Activated CD8-positive, alpha-beta memory T cell treated with anti-CD3 and anti-CD28 coated beads, Interleukin-2, amount 50 U/mL, for 4 hours (primary cell): ENCODE measurements at places on chromosomes 1 and 21.
A peak's percentile ranks its signal among the peaks of the same experiment; 100 is the strongest.

- DNase-seq: no peak
Observed at GRCh38 chr1:12376236-12377045, 146.6 kb downstream of the VPS13D start.

GRCh38 chr1:39086386-39086785 lies 60.2 kb downstream of the NDUFS5 start:
- DNase-seq: no peak

DNA sequence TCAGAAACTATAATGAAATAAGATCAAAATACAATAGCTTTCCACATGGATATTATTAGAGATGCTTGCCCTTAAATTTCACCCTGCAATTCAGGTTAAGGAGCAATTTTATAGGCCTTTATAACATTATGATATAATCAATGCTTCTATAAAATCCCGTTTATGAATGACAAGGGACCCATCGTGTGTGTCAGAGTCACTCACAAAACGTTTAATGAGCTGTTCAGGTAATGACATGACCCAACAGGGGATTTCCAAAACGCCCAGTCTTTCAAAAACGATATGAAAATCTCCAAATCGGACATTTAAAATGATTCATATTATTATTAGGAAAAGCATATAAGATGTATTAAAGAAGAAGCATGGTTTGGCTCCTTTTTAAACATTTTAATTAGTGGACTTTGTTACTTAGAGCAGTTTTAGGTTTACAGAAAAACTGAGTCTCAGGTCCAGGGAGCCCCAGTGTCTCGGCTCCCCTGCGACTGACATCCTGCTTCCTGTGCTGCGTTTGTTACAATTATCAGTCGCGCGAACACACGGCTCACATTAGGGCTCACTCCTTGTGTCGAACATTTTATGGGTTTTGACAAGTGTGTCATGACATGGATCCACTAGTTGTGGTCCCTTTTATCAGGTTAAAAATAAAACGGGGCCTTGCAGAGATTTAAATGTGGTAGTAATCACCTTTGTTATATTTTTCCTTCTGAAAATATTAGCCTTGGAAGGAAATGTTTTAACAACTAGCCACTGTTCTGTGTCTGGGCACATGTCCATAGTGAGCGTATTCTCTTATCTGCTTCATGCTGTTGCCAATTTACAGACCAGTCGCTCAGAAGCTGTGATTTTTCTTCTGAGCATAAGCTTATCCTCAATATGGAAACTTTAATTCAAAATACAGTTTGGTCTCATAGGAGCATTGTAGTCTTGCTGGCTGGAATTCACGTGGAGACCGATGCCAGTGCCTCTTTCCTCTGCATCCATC lies 52.0 kb upstream of the POFUT2 start:
- DNase-seq: no peak

DNA sequence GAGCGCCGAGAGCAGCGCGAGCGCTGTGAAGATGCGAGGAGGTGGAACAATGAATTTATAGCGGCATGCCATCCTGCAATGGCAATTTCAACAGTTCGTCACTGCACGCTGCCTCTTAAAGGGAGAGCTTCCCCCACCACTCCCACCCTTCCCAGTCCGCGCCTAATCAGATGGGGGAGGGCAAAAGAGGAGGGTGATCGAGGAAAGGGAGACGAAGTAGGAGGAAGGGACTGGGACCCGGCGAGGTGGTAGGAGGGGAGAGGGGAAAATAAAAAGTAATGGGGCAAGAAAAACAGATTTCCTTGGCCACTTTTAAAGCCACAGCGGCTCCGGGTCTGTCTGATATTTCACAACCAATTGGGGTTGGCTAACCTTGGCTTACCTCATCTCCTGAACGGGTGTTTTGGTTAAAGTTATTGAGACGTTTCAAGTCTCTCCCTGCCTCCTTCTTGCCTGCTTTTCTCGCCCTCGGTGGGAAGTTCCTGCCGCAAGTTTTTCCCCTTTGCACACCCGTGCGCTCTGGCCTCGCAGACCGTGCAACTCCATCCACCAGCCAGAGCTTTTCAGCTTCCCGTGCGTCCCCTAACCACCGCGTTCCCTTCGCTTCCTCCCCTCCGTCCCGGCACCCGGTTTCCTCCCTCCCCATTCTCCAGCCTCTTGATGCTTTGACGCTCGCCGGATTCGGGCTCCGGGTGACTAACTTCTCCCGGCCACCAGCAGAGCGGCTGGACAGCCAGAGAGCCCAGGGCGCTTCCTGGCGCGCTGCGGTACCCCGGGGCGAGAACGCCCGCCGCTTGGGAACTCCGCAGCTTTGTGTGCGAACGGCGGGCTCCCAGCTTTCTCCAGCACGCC lies at the start of gene ADAMTS5:
ADAMTS5 (minus strand) TSS at position 27 of the 852 bp plus-strand sequence. CDS start 697 bp downstream, outside the sequence.
- no peak for DNase-seq

- no peak for DNase-seq
Observed at GRCh38 chr1:26015358-26015757, 6.2 kb upstream of the EXTL1 start.

DNA sequence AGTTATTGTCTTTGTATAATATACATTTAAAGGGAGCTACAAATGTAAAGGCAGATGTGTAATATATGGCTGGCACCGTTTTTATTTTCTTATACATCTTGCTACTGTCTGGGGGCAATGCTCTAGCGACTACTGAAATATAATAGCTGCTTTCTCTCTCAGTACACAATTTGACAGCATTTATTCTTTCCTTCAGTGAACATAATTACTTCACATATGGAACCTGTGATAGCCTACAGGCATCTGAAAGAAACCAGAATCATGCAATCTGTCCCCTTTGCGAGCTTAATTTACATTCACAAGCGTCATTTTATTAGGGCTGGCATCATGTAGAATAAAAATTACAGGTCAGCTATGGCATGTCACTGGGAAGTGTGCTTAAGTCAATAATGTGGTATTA lies 557.5 kb upstream of the PTBP2 start:
- DNase-seq: no peak

- DNase-seq: peak; percentile 36
Observed at GRCh38 chr1:47175227-47175934, 14.5 kb downstream of the PDZK1IP1 start.

- DNase-seq: no peak
Observed at GRCh38 chr1:212007886-212008285, 27.5 kb downstream of the INTS7 start.

DNA sequence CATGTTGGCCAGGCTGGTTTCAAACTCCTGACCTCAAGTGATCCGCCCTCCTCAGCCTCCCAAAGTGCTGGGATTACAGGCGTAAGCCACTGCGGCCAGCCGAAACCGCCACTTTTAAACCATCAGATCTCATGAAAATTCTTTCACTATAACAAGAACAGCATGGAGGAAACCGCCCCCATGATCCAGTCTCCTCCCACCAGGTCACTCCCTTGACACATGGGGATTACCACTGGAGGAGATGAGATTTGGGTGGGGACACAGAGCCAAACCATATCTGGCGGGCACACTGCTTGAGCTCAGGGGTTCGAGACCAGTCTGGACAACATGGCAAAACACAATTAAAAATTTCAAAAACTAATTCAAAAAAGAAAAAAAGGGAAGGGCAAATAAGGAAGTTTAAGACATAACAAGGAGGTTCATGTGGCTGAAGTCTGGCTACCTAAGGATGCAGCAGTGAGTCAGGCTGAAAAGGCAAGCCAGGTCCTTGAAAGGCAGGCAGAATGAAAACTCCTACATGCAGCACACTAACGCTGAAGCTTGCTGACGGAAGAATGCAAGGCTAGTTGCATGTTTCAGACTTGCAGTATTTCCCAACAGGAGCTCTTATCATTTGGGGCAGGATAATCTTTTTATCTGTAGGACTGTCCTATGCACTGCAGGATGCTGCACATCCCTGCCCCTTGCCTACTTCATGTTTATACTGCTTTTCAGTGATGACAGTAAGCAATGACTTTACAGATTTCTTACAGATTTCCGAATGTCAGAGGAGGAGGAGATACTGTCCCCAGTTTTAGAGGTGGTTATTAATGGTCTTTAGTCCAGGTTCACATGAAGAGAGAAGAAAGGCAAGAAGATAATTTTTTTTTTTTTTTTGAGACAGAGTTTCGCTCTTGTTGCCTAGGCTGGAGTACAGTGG lies 49.3 kb downstream of the FBXO42 start:
- no peak for DNase-seq

GRCh38 chr1:15835205-15835740 lies 12.2 kb upstream of the SPEN start:
- DNase-seq: peak; percentile 43

DNA sequence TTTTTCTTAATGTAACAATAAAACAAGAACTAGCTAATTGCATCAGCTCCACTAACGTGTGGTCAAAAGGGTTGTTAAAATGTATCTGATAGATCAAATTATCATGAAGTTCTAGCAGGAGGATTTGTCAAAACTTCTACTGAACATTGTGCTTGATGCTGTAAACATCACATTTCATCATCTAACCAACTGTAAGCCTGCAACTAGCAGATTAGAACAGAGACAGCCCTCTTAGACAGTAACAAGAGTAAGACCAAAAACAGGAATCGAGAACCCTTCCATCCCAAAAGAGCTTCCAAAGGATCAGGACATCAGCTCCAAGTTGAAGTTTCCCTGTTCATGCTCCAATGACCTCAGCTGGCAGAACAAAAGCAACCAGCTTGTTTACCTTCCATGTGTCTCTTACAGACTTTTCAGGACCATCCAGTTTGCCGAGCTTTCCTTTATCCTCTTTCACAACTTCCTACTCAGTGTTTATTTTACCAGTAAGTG lies 44.6 kb downstream of the NIBAN1 start:
- no peak for DNase-seq

- DNase-seq: no peak
Observed at GRCh38 chr1:56788102-56788501, 31.1 kb downstream of the FYB2 start.

DNA sequence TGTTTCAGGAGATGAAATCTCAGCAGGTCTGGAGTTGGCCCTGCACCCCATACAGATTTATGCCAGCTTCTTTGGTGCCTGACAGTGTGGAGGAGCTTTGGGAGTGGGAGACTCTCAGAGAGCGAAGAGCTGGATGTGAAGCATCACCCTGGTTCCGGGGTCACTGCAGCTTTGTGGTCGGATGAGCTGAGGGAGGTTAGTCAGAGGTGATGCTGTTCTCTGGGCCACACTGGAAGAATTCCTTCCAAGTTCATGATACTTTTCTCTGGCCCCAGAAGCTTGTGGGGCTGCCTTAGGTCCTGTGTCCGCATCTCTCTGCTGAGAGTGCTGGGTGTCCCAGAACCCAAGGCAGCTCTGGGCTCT lies 467.8 kb downstream of the CAMTA1 start:
- DNase-seq: no peak

- no peak for DNase-seq
Observed at GRCh38 chr1:240385985-240386978, 225.7 kb downstream of the GREM2 start.

GRCh38 chr1:214165850-214166374 lies 115.0 kb upstream of the SMYD2 start:
- DNase-seq: no peak

- DNase-seq: no peak
Observed at GRCh38 chr1:154536570-154536969, 21.9 kb downstream of the UBE2Q1 start.

- DNase-seq: no peak
Observed at GRCh38 chr21:40471103-40471502, 375.9 kb downstream of the DSCAM start.

DNA sequence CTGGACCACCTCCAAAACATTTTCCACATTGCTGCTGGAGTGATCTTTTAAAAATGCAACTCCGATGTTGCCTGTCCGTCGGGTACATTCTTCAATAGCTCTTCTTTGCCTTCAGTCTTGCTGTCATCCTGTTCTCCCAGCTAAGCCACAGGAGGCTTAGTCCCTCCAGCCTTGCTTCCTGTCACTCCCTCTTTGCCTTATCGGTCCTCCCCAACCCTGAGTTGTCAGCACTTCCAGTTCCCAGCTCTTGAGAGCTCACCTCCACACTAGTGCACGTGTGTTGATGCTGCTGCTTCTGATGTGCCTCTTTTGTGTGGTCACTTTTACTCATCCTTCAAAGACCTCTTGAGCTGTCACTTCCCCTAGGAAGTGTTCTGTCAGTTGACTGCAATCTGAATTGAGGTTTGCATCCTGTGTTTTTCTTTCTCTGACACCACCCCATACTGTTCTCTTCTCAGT lies 15.3 kb downstream of the UCK2 start:
- DNase-seq: no peak

DNA sequence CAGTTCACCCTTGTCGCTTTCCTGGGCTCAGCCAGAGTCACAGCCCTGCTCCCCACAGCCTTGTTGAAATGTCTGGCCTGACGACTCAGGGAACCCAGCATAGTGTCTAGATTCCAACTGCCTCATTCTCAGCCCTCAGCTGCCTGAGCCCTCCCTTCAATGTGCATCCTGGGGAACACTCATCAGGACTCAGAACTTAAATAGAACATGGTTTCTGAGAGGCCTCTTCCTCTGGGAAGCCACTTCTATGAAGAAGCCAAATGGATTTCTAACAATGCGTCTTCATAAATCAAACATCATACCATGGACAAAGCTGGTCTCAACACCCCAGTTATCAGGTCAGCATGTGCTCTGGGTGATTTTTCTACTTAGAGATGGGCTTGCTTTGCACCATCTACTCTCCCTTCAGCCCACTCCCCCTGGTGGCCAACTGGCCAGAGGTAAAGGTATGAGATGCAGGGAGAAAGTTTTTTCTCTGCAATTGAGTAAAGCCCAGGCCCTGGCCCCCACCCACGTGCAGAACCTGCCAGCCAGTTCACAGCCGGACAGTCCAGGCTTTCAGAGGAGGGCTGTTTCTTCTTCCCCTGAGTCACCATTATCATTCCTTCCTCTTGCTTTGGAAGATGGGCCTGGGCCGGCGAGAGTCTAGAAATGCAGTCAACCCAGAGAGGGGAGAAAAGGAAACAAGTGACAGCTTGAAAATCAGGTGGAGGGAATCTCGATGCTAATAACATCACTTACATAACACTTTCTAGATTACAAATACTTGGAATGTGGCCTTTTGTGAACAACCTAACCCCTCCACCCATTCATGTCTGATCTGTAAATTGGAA lies 32.1 kb downstream of the CD244 start:
- peak; percentile 80 for DNase-seq

- no peak for DNase-seq
Observed at GRCh38 chr1:111552587-111552986, 49.2 kb upstream of the ADORA3 start.

- no peak for DNase-seq
Observed at GRCh38 chr1:19754482-19754881, 45.2 kb downstream of the TMCO4 start.

GRCh38 chr1:22121421-22121911 lies 21.4 kb downstream of the WNT4 start:
- DNase-seq: no peak

- no peak for DNase-seq
Observed at GRCh38 chr1:42838482-42839190, 7.8 kb upstream of the ZNF691 start.

DNA sequence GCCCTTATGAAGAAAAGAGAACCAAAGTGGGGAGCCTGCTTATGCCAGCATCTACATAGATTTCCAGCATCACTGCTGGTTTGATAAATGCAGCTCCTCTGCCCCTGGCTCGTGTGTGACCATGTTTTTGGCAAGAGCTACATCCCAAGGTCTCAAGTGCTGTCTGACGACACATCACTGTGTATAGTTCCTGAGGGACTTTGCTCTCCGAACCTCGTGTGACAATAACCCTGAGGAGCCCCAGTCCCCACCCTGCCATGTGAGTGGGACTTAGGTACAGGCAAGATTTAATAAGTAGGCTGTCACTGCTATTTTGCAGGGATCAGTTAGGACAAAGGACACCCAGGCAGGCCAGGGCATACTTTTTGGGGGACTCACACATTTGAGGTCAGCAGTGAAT lies 28.8 kb upstream of the RERE start:
- no peak for DNase-seq
